H4 (cell line): ENCODE measurements at places on chromosomes 1 and 21.
A peak's percentile ranks its signal among the peaks of the same experiment; 100 is the strongest.

DNA sequence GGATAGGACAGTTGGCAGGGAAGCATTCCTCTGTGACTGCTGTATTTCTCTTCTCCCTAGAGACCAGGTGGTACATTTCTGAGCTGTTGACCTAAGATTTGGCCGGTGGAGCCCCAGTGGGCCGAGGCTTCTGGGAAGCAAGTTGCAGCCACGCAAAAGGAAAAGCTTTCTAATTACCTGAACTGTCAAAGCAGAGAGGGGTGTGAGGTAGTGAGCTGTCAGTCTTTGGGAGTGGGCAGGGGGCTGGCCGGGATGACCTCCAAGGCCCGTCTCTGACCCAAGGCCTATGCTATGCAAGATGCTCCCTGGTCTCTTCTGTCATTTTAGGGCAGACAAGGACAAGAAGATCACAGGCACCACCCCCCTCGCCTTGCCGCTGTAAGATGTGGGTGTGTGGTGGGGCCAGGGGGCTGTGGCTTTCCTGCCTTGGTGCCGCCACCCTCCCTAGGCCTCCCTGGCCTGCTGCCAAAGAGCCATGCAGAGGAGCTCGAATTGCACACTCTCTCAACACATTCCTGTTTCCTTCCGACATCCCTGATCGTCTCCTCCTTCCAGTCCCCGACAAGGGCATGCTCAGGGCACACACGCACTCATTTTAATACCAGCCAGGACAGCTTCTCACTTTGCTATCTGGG, 7.7 kb downstream of the PADI1 start:
- DNase-seq = peak; percentile 88

DNA sequence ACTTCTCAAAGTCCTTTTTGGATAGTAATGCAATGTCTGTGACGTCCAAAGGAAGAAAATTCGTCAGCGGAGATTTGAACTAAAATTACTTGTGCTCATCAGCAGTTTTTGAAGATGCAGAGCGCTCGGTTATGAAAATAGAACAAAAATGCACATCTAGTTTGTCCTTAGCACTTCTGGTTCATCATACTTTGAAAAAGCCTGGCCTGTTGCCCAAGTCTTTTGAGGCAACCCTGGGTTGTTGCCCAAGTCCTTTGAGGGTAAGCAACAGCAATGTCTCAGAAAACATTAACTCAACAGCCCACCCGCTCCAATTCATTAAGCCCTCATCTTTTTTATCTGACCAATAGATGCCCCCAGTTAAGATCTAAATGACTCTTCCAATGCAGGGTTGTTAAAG, 91.9 kb downstream of the HUNK start:
- DNase-seq = no peak

DNA sequence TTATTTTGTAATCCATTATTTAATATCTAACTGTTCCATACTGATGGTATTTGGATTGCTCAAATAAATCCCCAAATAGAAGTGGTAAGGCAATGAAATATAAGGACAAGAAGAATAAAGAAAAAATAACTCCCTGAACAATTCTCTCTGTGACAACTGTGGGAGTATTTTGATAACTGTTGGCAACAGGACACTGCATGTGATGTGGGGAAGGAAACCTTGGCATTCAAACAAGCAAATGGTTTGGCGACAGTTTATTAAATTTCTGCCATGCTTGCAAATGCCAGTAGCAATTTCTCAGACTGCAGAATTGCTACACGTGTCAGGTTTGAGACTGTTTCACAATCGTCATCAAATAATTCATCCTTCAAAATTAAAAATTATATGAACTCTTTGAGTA, 8.6 kb upstream of the MRPL39 start:
- DNase-seq = no peak

DNA sequence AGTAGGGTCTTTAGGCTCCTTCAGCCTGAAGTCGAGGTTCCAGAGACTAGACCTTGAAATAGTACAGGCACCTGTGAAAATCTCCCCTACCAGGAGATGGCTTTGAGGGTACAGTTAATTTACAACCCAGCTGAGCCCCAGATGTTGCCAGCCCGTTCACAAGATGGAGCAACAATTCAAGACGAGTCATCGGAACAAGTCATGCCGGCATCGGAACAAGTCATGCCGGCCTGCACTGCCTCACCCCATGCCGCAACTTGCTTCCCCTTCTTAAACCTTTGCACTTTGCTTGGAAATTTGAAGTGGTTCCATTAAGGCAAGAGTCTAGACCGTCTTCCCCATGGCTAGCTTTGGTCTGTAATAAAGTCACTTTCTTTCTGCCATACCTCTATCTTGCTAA, 16.0 kb downstream of the HHAT start:
- DNase-seq = no peak

DNA sequence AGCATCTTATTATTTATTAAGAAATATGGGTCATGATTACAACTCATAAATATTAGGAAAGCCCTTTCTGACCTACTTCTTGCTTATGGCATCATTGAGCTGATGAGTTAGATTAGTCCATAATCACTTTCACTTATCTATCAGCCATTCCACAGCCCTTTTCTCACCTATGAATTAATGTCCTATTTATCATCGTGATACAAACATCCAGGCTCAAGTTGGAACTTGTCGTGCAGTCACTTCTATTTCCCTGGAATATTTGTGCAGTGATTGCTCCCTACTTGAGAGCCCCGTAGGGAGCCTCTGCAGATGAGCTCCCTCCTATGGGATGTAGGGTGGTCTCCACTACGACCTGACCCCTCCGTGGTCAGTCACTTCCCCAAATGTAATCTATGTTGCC, 8.1 kb upstream of the F3 start:
- DNase-seq = no peak

GRCh38 chr1:194367121-194367520, 1180.7 kb upstream of the B3GALT2 start:
- DNase-seq = no peak

DNA sequence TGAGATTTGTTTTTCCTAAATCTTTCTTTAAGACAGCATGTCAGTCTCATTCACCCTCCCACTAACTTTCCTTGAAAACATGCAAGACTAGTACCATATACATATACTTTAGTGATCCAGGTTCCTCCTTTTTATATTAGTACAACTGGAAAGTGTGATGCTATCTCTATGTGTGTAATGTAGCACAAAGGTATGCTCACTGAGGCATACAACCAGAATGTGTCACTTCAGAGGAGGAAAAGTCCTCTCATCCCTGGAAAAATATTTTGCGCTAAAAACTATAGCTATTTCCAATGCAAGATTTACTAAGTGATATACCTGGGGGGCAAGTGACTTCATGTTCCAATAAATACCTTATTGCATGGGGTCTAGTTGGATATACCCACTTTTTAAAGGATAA, 45.9 kb downstream of the BARHL2 start:
- DNase-seq = no peak

GRCh38 chr1:155013632-155014031, 11.0 kb downstream of the ZBTB7B start:
- no peak for DNase-seq

GRCh38 chr1:110675060-110675791, 486 bp upstream of the KCNA3 start:
- no peak for DNase-seq

- no peak for DNase-seq
Measured at GRCh38 chr1:27569088-27569460, 34.9 kb downstream of the AHDC1 start.

DNA sequence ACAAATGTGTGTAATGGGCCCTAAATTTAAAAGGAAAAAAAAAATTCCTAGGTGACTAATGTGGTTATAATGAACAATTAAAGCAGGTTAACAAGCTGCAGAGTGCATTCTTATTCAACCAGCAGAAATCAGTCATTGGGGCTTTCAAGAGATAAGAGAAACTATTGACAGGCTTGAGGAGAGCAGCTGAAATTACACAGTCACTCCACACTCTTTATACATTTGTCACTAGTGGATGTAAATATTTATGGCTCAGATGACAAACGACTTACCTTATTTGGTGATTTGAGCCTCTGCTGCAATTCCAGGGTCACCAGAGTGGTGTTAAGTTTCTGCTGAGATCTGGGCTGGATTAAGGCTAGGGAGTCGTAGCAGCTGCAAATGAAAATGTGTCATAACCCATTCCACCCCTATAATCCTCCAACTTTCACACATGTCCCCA, 896.3 kb downstream of the TTLL7 start:
- peak; percentile 83 for DNase-seq

DNA sequence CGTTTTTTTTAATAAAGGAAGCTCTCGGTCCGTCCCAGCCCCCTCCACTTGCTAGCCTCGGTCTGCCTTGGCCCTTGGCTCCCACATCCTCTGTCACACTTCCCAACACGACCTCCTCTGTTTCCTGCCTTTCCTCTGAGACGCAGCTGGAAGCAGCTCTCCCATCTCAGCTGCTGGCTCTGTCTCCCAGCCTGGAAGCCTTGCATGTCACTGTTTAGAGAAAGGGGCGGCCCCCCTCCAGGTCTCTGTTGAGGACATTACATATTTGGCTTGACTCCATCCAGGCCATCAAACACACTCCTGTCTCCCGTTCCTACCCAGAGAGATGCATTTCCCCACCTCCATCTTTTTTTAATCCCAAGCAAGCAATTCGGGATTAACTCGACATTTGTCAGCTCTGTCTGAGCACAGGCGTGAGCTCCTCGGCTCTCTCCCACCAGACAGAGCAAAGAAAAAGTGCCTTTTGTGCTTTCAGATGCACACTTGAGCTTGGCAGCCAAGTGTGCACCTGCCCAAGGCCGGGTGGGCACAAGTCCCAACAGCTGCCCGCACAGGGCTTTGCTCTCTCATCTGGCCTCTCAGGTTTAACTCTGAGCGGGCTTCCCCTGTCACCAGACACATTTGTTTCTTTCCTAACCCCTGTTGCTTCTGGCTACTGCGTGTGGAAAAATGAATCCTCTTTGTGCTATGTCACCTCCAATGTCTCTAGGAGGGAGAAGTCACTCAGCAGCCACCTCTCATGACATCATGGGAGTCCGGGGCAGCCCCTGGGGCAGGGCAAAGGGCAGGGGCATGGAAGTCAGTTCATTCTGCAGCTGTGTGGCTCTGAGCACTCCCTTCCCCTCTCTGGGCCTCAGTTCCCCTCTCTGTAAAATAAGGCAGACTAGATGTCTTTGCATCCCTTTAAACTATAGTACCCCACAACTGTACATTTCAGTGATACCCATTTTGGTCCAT, 108.3 kb downstream of the KCND3 start:
- DNase-seq = no peak

DNA sequence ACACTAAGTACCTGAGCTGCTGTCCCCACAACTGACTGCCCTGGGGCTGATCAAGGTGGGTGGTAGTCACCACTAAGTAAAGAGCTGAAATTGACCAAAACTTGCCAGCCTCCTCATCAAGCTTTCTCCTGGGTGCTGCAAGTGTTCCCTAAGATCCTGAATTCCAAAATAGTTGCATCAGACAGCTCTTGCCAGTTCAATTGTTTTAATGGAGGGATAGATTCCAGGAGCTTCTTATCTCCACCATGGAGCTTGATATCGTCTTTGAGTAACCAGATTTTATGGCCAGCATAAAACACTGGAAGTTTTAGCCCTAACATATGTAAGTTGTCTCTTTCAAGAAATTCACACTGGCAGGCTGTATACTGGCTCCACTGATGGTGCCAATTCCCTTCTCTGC, 90.3 kb downstream of the NID1 start:
- DNase-seq = no peak
